Natural killer cell (primary cell): ENCODE measurements at places on chromosomes 3 and 15.

DNA sequence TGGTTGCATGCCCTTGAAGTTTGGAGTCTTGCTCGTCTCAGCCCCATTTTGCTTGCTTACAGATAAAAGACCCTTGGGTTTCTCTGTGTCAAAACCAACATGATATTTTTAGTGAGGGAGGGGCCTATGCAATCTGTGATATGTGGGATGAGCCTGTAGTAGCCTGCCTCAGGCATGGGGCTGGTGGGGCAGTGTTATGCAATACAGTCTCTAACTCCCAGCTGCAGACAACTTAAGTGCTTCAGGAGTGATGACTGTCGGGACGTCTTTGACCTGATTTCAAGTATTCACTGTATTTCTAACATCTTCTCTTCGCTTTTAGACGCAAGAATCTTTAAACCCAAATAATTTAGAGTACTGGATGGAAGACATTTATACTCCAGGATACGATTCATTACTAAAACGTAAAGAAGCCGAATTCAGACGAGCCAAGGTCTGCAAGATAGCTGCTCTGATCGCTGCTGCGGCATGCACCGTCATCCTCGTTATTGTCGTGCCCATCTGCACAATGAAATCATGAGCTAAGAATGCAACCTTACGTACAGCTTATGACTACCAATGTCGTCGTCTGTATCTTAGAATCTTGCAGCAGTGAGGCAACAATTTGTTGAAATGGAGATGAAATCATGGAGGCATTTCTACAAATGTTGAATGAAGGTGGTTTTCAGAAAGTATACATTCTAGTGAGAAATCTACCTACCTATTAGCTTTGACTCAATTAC is 35.9 kb downstream of the MINAR1 start:
- no peak for DNase-seq

GRCh38 chr3:195762611-195763010 is 41.8 kb downstream of the MUC20 start:
- DNase-seq, result no peak

GRCh38 chr3:168049367-168049974 is 46.3 kb downstream of the GOLIM4 start:
- DNase-seq, result no peak

DNA sequence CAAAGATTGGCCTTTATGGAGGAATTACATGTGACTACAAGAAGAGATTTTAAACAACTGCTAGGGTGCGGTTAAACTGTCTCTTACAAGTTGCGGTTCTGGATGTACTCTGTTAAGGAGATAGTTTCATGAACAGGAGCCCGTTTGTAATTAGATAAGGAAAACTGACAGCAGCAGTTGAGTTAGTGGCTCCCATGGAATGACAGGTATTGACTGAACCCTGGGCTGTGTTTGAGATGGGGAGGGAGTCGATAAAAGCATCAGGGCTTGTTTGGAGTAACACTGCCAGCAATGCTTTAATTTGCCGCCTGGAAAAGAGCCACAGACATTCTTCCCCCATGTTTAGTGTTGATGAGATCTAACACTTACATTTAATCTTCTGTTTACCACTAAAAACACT is 139.9 kb downstream of the ROBO2 start:
- DNase-seq, result no peak

DNA sequence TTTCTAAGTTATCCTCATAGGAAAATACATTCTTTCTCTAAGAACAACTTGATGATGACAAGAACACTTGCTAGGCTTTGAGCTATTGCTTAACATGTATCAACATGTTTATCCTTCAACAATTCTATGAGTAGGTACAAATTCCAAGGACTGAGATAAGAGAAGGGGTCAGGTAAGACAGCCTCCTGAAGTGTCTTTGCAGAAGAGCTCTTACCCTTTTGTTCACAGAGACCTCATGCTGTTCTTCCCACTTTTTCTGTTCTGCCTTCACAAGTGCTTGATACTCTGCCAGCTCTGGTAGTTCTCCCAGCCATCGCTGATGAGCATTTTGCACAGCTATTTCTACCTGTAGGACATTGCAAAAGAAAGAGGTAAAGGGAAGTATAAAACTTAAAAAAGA is 50.9 kb downstream of the CEP152 start:
- no peak for DNase-seq

GRCh38 chr3:149376718-149377407 is 586 bp downstream of the TM4SF1 start:
- DNase-seq, result no peak

DNA sequence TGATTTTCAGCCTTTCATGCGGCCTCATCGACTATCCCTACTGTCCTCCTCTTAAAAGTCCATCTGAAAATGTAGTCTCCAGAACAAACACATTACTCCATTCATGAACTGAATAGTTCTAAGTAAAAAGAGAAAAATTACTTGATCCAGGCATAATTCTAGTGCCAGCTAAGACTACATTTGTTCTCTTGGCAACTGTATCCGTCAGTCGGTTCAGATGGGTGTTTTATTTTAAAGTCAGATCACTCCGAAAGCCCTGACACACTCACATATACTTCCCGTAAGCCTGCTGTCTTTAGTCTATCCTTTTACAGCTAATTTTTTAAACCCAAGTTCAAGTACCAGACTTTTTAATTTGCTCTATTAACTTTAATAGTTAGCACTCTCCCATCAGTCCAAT is 1102.7 kb downstream of the ROBO1 start:
- DNase-seq, result no peak

- no peak for DNase-seq
Observed at GRCh38 chr3:132926098-132926497, 112.1 kb upstream of the TMEM108 start.

DNA sequence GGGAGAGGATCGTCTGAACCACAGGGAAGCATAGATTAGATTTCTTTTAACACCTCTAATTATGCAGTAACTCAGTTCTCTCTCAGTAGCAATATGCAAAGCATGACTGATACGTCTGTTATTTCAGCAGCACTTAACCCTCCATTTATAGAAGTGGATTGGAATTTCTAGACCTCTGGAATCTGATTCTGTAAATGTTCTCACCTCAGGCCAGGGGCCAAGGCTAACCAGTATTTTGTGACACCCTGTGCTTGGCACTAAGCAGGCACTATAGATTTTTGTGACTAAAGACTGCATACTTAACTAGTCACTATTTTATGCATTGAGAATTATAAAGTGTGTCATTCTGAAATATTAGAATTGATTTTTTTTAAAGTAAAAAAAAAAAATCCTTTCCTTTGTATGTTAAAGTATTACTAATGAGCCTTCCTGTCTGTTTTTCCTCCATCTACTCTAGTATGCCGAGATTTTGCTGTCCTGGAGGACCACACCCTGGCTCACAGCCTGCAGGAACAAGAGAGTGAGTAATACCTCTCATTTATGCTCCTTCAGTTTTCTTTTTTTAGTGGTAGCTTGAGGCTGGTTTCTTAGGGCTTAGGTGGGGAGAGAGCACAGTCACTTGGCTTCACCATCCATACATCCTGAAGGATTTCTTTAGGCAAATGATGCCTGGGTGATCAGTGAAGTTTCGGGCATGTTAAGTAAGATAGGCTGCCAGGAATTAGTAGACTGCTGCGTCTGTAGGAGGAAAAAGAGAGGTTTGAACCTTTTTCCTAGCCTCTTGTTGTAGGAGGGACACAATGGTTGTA is 26.5 kb upstream of the UTS2B start:
- no peak for DNase-seq

DNA sequence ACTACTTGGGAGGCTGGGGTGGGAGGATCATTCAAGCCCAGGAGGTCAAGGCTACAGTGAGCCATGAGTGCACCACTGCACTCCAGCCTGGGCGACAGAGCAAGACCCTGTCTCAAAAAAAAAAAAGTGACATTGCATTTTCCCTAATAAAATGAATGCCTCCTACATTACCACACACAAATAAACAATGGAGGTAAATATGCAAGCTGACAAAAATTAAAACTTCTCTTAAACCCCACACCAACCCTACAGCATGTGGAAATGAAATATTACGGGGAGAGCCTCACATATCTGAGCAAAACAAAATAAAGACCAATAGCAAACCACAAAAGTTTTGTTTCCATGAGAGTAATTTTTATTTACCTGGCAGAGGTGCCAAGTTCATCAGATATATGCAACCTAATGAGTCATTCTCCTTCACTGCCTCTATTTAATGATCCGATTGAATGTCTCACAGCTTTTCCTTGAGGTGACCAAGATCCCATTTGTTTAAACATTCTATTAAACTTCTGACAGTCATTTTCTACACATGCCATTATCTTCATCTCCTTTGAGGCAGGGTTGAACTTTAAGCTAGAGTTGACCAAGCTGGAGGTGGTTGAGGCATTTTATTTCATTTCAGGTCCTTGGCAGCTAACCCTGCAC is 9.4 kb upstream of the CAV3 start:
- no peak for DNase-seq

DNA sequence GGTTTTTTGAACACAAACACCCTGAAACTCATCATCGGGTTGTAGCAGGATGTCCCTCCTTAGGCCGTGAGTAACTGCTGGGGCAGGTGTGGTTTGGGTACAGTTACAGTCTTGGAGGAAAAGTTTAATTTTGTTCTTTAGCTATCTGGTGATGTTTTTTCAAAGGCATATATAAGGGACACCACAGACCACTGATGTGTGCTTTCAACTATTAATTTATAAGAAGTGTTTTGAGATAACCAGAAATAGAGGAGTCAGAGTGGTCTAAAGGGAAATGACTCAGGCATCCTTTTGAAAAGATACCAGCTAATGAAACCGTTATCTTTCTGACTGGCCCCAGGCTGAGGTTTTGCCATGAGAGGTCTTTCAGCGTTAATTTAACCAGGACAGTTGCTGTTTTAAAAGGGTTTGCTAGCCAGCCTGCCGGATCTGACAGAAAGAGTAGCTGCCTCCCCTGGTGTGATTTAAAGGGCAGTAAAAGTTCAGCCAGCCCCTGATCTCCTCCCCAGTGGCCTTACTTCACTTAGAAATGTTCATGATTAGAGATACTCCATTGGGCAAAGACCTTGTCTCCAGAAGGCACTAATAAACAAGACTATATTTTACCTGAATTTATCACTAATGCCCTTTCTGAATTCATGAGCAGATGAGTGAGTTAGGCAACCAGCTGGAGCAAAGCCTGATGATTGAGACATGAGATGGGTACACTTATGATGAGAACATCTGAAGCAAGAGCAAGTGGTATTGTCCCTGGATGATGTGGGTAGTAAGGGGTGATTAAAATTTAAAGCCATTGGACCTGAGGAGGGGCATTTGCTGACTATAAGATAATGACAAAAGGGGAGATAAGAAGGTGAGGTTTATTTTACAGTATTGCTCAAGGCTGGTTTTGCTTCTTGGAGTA is 482.5 kb upstream of the TBL1XR1 start:
- DNase-seq, result peak; percentile 35

DNA sequence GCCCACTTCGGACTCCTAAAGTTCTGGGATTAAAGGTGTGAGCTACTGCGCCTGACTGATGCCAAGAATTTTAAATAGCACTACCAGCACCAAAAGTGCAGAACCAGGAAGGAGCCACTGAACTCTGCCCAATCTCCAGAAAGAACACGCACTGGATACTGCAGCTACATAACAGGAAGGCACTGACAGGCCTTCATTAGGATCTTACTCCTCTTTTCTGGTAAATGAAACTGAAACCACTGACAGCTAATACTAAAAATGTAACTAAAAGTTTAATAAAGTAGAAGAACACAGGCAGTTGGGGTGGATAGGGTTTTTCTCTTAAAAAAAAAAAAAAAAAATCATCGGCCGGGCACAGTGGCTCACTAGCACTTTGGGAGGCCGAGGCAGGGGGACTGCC is 74.1 kb upstream of the CHRM5 start:
- DNase-seq, result no peak

GRCh38 chr15:89338036-89338435 is 3.4 kb upstream of the POLG start:
- no peak for DNase-seq

DNA sequence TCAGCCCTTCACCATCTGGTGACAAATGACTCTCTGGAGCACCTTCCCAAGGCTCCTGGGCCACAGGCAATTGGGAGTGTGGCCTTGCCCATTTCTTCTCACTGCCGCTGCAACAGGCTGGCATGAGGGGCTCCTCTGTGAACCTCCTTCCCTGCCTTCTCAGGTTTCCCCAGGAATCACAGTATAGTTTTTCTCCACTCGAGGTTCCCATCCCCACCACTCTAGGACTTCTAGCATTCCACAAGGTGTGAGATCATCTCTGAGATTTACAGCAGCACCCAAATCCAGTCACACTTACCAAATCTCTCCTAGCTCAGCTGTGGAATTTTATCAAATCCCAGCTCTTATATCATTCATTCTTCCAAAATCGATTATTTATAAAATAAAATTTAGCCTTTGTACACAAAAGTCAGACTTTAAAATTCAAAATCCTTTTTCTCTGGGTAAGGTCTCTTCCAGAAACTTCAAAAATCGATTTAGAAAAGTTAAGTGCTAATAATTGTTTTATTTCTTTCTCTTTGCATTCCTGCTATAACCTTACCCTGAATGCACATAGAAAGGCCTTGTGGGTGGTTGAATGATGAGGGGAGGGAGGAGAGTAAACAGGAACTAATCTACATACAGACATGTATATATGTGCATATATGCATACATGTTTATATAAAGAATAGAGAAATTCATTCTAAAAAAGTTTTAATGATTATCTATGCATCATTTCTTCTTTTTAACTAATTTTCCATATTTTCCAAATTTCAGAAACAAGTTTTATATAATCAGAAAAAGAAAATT is 18.9 kb upstream of the ATP13A4 start:
- DNase-seq, result no peak

- no peak for DNase-seq
Observed at GRCh38 chr15:62212741-62213140, 47.7 kb upstream of the C2CD4B start.

GRCh38 chr3:109071350-109072142 is 46.4 kb downstream of the MORC1 start:
- no peak for DNase-seq

GRCh38 chr3:113064183-113064582 is 73.4 kb downstream of the GTPBP8 start:
- no peak for DNase-seq

- DNase-seq, result no peak
Observed at GRCh38 chr15:29539736-29540135, 270.1 kb upstream of the NSMCE3 start.

DNA sequence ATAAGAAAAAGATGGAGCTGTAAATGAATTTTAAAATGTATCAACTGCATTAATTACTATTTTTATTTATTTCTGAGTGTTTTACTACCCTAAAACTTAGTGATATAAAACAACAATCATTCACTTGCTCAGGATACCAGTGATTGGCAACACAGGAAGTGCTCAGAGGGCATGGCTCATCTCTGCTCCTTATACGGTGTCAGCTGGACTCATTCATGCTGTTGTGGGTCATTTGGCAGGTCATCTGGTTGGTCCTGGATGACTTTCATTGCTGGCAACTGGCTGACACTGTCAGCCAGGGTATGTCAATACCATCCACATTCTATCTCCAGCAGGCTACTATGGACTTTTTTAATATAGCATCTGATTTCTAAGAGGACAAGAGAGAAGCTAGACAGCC is 689.6 kb upstream of the NECTIN3 start:
- no peak for DNase-seq

- no peak for DNase-seq
Observed at GRCh38 chr15:62895139-62895866, 147.2 kb upstream of the TPM1 start.

DNA sequence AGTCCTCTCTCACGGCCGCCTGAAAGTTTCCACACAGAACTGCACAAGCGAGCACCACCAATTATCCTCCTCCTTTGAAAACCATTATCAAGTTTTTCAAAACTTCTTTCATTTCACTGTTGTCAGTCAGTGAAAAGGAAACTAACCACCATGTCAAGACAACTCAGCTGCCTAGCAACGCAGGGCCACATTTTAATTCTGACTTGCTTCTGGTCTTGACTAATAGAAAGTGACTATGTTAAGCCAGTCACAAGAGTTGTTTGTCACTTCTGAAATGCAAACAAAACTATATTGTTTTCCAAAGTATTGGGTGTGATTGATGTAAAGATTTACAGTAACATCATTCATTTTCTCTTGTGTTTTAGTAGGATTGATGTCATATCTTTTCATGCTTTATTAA is 612.8 kb upstream of the AGTR1 start:
- DNase-seq, result peak; percentile 10
